Activated CD8-positive, alpha-beta memory T cell treated with anti-CD3 and anti-CD28 coated beads, Interleukin-2, amount 10 ng/mL, durations not matched to agents 7 days and 5 days (primary cell): ENCODE measurements at places on chromosomes 1 and 21. TPM values are rescaled to one million over a fixed set of nuclear protein-coding genes. Genes with fewer than 3 reads are reported as not detected.

AMY2A gene
- total RNA-seq, result not detected

CELA2A gene
- total RNA-seq, result not detected

SPATC1L gene
- total RNA-seq, result 4.2 TPM

PTGS2 gene
- not detected for total RNA-seq

CGN gene
- total RNA-seq, result 0.37 TPM

SPRR2F gene
- not detected for total RNA-seq

NHLH2 gene
- not detected for total RNA-seq

MPL gene
- not detected for total RNA-seq

PFKFB2 gene
- 2.3 TPM for total RNA-seq

RHD gene
- not detected for total RNA-seq

IQCC gene
- total RNA-seq, result 5.4 TPM

DNA sequence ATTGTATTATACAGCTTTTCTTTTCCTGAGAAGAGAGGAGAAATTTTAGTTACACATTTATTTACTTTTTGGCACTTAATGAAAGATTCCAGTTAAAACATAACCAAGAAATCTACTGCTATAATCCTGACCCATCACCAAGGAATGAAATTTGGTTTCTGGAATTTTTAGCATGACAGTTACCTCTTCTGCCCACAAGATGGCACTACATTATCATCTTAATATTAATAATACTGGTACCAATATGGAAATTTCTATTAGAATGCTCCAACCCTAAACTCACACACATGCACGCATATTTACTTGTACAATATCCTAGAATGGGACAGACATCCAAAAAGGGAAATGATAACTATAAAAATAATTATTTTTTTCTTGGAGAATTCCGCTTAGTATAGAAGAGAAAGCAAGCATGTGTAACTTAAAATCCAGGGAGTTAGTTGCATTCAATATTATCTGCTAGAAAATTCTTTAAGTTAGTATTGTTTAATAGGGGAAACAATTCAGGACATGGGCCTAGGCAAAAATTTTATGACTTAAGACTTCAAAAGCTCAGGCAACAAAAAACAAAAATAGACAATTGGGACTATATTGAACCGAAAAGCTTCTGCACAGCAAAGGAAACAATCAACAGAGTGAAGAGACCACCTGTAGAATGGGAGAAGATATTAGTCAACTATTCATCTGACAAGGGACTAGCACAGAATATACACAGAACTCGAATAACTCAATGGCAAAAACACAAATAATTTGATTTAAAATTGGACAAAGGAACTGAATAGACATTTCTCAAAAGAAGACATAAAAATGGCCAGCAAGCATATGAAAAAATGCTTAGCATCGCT lies 37.4 kb downstream of the MAP3K21 start:
- no peak for DNase-seq
- no peaks in the 10 kb centered on the region for H3K27me3 ChIP-seq
- H3K4me3 ChIP-seq, result no peak overlapping the region
- H3K4me1 ChIP-seq, result peaks cover 12% of the 10 kb centered on the region

- no peak for DNase-seq
- H3K4me1 ChIP-seq, result peaks cover 94% of the 10 kb centered on the region
- H3K4me3 ChIP-seq, result peak overlapping the region; percentile 6
- H3K27me3 ChIP-seq, result no peaks in the 10 kb centered on the region
- peak overlapping the region; percentile 75 for H3K27ac ChIP-seq
- H3K36me3 ChIP-seq, result peaks cover 45% of the 10 kb centered on the region
These were observed 29.5 kb downstream of the CD247 start for GRCh38 chr1:167488786-167489185.

- no peaks in the 10 kb centered on the region for H3K27me3 ChIP-seq
- H3K27ac ChIP-seq, result no peak overlapping the region
- H3K4me1 ChIP-seq, result peaks cover 24% of the 10 kb centered on the region
These were observed 276.9 kb upstream of the SNX7 start for GRCh38 chr1:98384461-98385141.

DNA sequence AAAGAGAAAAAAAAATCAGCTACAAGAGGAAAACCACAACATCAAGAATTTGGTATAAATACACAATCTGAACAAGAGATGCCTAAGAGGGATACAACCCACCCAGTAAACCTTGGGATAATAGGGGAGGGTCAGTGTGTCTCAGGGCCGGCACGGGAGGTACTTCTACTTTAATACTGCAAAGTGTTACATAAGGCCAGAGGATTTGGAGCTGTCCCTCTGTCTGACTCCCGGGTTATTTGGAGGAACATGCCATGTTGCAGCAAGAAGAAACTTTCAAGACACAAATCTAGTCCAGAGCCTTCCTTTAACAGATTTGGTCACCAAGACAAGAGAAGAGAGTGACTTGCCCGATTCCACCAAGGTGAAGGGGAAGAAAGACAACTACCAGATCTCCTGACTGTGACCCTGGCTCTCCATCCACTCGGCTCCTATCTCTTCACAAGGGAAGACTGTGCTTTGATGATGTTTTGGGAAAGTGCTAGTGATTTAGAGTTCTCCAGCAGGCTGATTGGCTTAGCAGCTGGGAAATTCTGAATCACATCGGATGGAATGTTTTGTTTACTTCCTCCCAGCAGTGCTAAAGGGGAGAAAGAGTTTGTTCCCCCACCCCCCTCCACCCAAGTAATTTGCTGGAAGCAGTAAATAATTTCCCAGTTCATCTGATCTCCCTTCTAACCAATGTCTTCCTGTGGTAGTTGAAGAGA lies 29.3 kb downstream of the SGIP1 start:
- peaks cover 16% of the 10 kb centered on the region for H3K27me3 ChIP-seq
- no peaks in the 10 kb centered on the region for H3K36me3 ChIP-seq

DNA sequence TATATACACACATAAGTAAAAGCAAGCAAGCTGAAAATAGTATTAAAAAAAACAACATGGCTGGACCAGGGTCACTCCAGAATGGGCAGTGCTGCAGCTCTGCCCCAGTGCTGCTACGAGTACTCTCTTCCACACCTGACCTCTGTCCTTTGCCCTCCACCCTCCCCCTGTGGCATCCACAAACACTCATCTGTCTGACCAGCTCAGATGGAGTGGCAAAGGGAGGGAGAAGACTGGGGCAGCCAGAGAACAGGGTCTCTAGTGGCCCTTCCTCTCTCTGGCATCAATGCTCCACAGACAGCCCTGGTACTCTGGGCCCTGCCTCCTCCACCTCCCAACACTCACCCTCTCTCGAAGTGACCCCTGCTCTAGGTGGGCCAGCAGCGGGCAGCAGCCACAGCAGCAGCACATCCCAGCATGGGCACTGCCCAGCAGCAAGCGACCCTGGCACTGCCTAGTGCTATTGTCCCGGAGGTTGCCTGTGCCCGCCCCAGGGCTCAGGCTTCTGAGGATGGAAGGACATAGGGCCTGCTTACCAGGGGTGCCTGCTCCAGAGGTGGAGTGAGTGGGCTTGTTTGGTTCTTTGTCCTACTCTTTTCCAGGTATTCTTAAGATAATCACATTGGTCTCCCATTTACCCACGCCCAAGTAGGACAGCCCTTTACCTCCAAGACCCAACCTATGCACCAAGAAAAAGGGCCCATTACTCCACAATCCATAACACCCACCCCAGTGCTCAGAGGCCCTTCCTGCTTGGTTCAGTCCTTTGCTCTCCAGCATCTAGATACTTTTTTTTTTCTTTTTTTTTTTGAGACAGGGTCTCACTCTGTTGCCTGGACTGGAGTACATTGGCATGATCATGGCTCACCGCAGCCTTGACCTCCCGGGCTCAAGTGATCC lies 6.2 kb downstream of the ARHGEF2 start:
- H3K27ac ChIP-seq, result peak overlapping the region; percentile 71
- H3K4me3 ChIP-seq, result no peak overlapping the region
- H3K27me3 ChIP-seq, result no peaks in the 10 kb centered on the region
- peaks cover 87% of the 10 kb centered on the region for H3K4me1 ChIP-seq
- DNase-seq, result no peak

GRCh38 chr1:156143765-156144489 lies 9.5 kb upstream of the SEMA4A start:
- DNase-seq, result no peak
- no peaks in the 10 kb centered on the region for H3K27me3 ChIP-seq
- peaks cover 29% of the 10 kb centered on the region for H3K4me1 ChIP-seq
- H3K36me3 ChIP-seq, result no peaks in the 10 kb centered on the region

DNA sequence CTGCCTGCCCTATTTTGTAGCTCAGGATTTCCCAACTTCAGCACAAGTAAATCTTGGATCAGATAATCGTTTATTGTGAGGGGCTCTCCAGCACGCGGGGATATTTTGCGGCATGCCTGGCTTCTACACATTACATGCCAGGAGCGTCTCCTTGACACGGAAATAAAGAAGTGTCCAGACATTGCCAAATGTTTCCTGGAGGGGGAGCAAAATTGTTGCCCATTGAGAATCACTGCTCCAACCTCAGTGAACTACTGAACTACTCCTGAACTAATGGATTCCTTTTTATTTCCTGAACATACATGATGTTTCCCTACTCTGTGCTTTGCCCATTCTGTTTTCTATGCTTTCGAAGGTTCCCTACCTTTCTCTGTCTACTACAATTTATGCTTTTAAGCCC lies 1359.1 kb upstream of the ADGRL2 start:
- H3K36me3 ChIP-seq, result no peaks in the 10 kb centered on the region
- no peak for DNase-seq
- no peaks in the 10 kb centered on the region for H3K4me1 ChIP-seq
- no peaks in the 10 kb centered on the region for H3K27me3 ChIP-seq
- no peak overlapping the region for H3K27ac ChIP-seq
- no peak overlapping the region for H3K4me3 ChIP-seq

GRCh38 chr1:4701276-4701675 lies 46.9 kb downstream of the AJAP1 start:
- H3K4me3 ChIP-seq, result no peak overlapping the region
- no peaks in the 10 kb centered on the region for H3K36me3 ChIP-seq
- no peak for DNase-seq
- H3K27ac ChIP-seq, result no peak overlapping the region
- H3K4me1 ChIP-seq, result no peaks in the 10 kb centered on the region

GRCh38 chr1:204483791-204484190 lies 10.8 kb downstream of the PIK3C2B start:
- no peak overlapping the region for H3K27ac ChIP-seq
- no peak for DNase-seq
- H3K4me3 ChIP-seq, result no peak overlapping the region
- no peaks in the 10 kb centered on the region for H3K27me3 ChIP-seq
- peaks cover 3% of the 10 kb centered on the region for H3K36me3 ChIP-seq
- H3K4me1 ChIP-seq, result peaks cover 22% of the 10 kb centered on the region

DNA sequence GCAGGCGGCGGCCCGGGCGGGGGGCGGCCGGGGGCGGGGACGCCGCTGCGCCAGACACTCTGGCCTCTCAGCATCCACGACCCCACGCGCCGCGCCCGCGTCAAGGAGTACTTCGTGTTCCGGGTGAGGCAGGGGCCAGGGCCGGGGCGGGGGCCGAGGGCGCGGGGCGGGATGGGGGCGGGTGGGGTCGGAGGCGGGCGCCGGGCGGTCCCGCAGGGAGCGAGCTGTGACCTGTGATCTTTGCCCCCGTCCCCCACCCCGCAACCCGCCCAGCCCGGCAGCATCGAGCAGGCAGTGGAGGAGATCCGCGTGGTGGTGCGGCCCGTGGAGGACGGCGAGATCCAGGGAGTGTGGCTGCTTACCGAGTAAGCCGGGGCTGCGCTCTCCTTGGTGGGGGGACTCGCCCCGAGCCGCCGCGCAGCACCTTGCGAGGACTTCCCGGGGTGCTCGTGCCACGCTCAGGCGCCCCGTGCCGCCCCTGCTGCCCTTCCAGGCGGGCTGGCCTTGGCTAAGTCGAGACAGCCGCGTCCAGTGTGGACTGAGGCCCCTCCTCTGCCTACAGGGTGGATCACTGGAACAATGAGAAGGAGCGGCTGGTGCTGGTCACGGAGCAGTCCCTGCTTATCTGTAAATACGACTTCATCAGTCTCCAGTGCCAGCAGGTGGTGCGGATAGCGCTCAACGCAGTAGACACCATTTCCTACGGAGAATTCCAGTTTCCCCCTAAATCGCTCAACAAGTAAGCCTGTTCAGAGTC lies 514 bp downstream of the TPRG1L start:
- H3K4me3 ChIP-seq, result peak overlapping the region; percentile 86
- H3K4me1 ChIP-seq, result peaks cover 21% of the 10 kb centered on the region
- peak; percentile 53 for DNase-seq
- peak overlapping the region; percentile 11 for H3K27ac ChIP-seq

GRCh38 chr1:161374373-161374772 lies 6.7 kb upstream of the CFAP126 start:
- H3K27me3 ChIP-seq, result no peaks in the 10 kb centered on the region
- no peak overlapping the region for H3K4me3 ChIP-seq
- DNase-seq, result no peak

- peaks cover 3% of the 10 kb centered on the region for H3K4me1 ChIP-seq
- no peak for DNase-seq
- H3K27me3 ChIP-seq, result no peaks in the 10 kb centered on the region
These were observed 62.8 kb downstream of the PCNT start for GRCh38 chr21:46386734-46387088.

GRCh38 chr1:207872621-207873020 lies 38.3 kb downstream of the CD34 start:
- DNase-seq, result no peak
- H3K27me3 ChIP-seq, result no peaks in the 10 kb centered on the region
- H3K4me3 ChIP-seq, result peak overlapping the region; percentile 20
- H3K4me1 ChIP-seq, result peaks cover 69% of the 10 kb centered on the region
- peaks cover 4% of the 10 kb centered on the region for H3K36me3 ChIP-seq

DNA sequence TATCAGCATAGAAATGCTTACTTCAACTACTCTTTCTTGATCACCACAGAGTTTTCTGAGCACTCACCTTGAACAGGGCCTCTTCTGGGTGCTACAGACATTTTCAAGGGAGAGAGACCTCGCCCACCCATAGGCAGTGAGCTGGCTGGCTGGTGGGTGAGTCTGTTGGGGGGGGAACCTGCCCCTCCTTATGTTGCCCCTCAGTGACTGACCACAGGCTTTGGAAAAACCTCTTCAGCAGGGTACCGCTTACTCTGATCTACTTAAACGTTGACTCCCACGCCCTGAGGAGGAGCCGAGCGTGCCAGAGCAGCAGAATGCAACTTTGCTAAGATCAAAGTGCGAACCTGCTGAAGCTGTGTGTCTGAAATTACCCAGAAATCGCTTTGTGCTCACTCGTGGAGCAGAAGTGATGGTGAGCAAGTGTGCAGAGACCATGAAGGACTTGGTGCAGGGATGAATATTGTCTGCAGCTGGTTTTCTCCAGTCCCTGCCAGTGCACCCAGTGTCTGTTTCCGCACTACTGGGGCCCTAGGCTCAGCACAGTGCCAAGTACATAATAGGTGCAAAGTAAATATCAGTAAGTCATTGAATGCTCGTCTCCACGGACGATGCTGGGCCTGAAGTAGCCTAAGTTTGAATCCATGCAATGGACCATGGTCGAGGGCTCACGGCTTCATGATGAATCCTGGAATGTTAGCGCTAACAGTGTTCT lies 158.7 kb upstream of the IRF2BP2 start:
- H3K4me1 ChIP-seq, result peaks cover 44% of the 10 kb centered on the region
- H3K36me3 ChIP-seq, result peaks cover 2% of the 10 kb centered on the region
- DNase-seq, result peak; percentile 41
- no peaks in the 10 kb centered on the region for H3K27me3 ChIP-seq
- no peak overlapping the region for H3K4me3 ChIP-seq

- no peaks in the 10 kb centered on the region for H3K36me3 ChIP-seq
- H3K27ac ChIP-seq, result no peak overlapping the region
- no peaks in the 10 kb centered on the region for H3K4me1 ChIP-seq
These were observed 15.5 kb downstream of the IFNGR2 start for GRCh38 chr21:33418691-33419090.
